ENCODE measurements at places on chromosomes 11 and 22. TPM values are rescaled to one million over a fixed set of nuclear protein-coding genes. Genes with fewer than 3 reads are reported as not detected.

DNA sequence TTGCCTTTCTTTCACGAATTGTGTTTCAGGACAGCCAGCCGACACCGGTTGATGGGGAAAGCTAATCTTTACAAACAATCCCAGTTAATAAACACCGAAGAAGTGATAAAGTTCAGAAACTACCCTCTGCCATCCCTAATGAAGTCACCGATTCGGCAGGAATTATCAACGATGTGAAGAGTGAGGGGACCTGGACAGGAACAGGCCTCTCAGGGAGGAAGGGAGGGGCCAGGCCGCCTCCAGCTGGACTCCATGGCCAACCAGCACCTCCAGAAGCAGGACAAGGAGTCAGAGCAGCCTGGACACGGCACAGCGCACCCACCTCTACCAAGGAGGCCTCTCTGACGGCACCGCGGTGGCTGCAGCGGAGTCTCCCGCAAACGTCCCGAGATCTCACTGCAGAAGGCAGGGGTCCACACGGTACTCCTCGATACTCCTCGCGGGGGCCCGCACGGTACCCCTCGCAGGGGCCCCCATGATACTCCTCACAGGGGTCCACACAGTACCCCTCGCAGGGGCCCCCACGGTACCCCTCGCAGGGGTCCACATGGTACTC, 3.9 kb downstream of the TOLLIP start:
- H3K27ac ChIP-seq, result no peak overlapping the region
- H3K4me3 ChIP-seq, result no peak overlapping the region
- no peak for DNase-seq

Gene SCUBE2
- not detected for total RNA-seq

Gene HEPN1
- not detected for total RNA-seq

- H3K36me3 ChIP-seq, result no peaks in the 10 kb centered on the region
- H3K27me3 ChIP-seq, result peaks cover 22% of the 10 kb centered on the region
- H3K27ac ChIP-seq, result no peak overlapping the region
- no peaks in the 10 kb centered on the region for H3K4me1 ChIP-seq
- H3K4me3 ChIP-seq, result no peak overlapping the region
These were observed 33.1 kb upstream of the SEPTIN5 start for GRCh38 chr22:19680911-19681862.

Gene BATF2
- total RNA-seq, result not detected

DNA sequence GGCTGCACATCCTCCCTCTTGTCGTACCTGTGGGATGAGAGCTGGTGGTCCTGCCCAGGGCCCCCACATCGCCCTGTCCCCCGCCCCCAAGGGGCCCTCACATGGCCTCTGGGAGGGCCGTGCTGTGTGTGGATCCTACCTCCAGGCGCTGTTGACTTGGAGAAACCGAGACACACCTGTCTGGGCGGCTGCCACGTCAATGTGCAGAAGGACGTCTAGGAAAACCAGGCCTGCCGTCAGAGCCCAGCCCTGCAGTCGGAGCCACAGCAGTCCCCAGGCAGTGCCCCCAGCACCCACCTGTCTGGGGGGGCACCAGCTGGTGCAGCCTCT, 14.2 kb downstream of the ALG12 start:
- no peak for DNase-seq
- no peaks in the 10 kb centered on the region for H3K27me3 ChIP-seq
- no peak overlapping the region for H3K4me3 ChIP-seq
- peaks cover 3% of the 10 kb centered on the region for H3K4me1 ChIP-seq

- peaks cover 2% of the 10 kb centered on the region for H3K4me1 ChIP-seq
- H3K4me3 ChIP-seq, result no peak overlapping the region
- no peak overlapping the region for H3K27ac ChIP-seq
- DNase-seq, result no peak
- no peaks in the 10 kb centered on the region for H3K36me3 ChIP-seq
These were observed 67.9 kb downstream of the ENTHD1 start for GRCh38 chr22:39825661-39826102.

DNA sequence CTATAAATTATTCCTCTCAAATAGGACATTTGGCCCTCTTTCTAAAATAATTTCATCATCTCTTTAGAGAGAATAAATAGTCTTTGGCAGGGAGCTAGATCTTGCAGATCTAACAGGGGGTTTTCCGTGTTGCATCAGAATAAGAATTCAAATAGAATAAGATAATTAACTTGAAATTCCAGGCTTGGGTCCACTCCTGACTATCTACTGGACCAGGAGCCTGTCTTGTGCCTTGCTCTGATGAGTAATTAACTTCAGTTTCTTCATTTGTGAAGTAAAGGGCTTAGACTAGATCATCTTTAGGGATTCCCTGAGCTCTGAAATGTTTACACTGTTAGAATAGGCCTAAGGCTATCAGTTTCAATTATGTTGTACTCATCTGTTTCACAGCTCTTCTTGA, 23.5 kb upstream of the TMEM123 start:
- no peaks in the 10 kb centered on the region for H3K36me3 ChIP-seq
- peak overlapping the region; percentile 53 for H3K4me3 ChIP-seq
- peak overlapping the region; percentile 90 for H3K27ac ChIP-seq

GRCh38 chr11:114893329-114893728, 215.0 kb downstream of the NXPE2 start:
- H3K4me1 ChIP-seq, result no peaks in the 10 kb centered on the region
- H3K27ac ChIP-seq, result no peak overlapping the region
- peaks cover 3% of the 10 kb centered on the region for H3K27me3 ChIP-seq
- no peaks in the 10 kb centered on the region for H3K36me3 ChIP-seq
- no peak for DNase-seq

DNA sequence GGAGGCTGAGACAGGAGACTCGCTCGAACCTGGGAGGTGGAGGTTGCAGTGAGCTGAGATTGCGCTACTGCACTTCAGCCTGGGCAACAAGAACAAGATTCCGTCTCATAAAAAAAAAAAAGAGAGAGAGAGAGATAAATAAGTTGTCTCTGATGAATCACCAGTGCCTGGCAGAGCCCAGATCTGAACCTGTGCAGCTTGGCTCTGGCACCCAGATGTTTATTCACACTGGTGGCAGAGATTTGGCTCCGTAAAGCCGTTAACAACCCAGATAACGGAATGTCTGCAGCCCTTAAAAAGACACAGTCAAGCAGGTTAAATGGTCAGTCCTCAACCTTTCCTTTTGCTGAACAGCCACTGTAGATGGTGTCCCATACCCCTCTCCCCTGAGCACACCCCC, 33.5 kb upstream of the RTL6 start:
- peaks cover 10% of the 10 kb centered on the region for H3K4me1 ChIP-seq
- H3K4me3 ChIP-seq, result no peak overlapping the region
- no peak overlapping the region for H3K27ac ChIP-seq
- H3K36me3 ChIP-seq, result no peaks in the 10 kb centered on the region
- DNase-seq, result no peak

DNA sequence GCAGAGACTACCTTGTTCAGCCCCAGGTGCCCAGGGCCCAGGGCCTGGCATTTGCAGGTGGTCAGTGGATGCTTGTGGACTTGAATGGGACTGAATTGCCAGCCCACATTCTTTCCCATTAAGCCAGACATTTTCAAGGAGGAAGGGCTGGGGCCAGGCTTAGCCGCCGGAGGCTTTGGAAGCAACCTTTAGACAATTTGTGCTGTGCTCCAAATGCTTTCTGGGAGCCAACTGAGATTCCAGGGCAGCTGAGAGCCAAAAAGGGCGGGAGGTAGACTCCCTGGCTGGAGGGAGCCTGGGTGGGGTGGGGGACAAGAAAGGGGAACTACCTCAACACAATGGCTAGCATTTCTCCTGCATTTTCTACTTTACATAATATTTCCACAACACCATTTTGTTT, 54.8 kb upstream of the TIMP3 start:
- peaks cover 18% of the 10 kb centered on the region for H3K27me3 ChIP-seq
- DNase-seq, result no peak
- no peak overlapping the region for H3K27ac ChIP-seq
- no peak overlapping the region for H3K4me3 ChIP-seq
- no peaks in the 10 kb centered on the region for H3K4me1 ChIP-seq

Gene GNAZ
- total RNA-seq, result 0.50 TPM

Data from activated CD8-positive, alpha-beta T cell treated with anti-CD3 and anti-CD28 coated beads for 36 hours (primary cell).